ENCODE measurements at places on chromosomes 5 and 9.

- DNase-seq: no peak
Measured at GRCh38 chr5:177469750-177470525, 3.5 kb downstream of the DBN1 start.

DNA sequence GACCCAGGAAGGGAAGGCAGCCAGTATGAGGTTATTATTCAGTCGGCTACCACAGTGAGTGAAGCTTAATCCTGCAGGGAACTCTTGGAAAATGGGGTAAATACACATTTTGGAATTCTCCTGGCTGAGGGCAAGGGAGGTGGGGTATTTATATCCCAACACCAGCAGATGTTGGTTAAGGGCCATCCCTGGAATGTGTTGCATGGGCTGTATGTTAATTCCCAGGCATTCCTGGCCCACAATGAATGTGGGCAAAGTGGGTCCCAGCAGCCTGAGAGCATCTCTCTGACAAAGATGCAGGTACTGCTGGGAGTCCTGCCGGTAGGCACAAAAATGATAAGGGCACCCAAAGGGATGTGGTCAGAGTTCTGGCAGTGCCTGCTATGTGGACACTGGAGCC is 2.9 kb upstream of the GPRIN1 start:
- no peak for DNase-seq

- no peak for DNase-seq
Measured at GRCh38 chr9:6920041-6920440, 162.3 kb downstream of the KDM4C start.

DNA sequence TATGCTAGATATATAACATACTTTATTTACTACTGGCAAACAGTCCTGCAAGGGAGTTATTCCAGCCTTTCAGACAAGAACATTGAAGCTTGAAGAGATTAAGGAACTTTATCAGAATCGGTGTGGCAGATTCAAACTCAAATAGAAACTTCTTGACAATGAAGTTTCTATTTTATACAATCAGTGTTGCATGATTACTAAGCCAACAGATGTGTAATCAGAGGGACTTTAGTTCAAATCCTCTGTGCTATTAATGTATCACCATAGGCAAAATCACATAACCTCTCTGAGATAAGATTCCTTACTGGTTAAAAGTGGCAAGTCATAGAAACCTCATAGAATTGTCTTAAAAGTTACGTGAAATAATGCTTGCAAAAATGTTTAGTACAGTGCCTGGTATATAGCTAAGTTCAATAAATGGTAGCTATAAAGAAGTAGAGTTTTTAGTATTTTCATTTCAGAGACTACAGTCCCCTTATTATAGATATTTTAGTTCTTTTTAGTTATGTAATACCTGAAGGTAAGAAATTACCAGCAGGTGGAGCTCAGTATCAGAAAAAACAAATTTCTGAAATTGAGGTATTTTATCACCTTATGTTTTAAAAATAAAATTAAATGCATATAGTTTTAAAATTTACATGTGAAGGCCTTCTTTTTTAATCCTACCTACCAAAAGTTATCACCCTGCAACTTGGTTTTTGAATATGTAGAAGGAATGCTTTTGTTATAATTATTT is 172.1 kb downstream of the FER start:
- DNase-seq: no peak

DNA sequence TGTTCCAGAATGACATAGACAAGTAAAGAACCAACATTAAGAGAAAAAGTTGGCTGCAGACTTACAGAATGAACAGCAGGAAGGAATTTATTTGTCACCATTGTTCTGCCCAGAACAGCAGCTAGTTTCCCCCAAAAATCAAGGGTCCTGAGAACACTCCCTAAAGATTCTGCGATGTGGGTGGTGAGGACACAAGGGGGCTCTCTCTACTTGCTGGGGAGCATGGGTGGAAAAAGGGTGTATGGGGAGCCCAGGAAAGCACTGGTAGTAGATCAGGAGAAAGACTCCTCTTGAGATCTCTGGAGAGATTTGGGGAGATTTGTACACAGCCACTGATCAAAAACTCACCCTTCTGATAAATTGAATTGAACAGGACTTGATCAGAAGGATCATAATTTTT is 316.5 kb downstream of the KCTD16 start:
- DNase-seq: no peak

DNA sequence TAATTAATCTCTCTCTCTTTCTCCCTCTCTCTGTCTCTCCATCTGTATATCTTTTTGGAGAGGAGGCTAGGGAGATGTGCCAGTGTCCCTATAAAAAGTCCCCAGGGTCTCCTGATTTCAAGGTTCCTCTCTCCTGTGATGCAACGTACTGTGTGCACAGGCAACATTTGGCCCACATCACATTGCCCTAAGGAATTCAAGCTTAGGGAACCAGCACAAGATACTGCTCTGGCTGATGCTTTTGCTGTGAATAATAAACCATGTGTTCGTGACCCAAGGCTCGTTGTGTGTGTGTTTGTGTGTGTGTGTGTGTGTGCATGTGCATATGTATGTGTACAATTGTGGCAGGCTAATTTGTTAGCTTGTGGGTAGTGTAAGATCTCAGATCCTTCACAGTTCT is 9.7 kb downstream of the SPATA9 start:
- DNase-seq: no peak

GRCh38 chr9:120284821-120285220 is 295.1 kb downstream of the CDK5RAP2 start:
- no peak for DNase-seq

DNA sequence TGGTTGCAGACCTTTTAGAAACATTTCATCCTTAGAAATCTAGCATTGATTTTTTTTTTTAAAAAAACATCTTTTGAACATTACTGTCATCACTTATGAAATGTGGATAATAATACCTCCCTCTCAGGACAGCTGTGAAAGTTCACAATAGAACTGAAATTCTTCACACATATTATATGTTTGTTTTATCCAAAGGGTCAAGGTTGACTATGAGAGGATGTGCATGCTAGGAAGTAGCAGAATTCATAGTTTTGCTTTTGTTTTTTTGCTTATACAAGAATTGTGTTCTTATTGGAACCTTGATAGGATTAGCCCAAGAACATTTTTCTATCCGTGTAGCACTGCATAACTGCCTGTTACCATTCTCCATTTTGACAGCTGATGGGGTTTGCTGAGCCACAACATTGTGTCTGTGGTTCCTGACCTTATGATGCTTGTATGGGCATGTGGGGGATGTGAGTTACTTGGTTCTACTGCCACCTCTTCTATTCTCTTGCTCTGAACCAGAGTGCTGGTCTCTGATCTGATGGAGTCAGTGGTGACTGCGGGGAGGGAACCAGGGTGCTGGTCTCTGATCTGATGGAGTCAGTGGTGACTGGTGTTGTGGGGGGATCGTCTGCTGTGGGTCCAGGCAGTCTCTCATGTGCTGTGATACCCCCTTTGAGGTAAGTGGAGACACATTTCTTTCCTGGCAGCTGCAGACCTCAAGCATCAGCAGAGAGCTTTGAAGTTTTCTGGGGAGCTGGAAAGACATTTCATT is 27.1 kb upstream of the ACTBL2 start:
- no peak for DNase-seq

DNA sequence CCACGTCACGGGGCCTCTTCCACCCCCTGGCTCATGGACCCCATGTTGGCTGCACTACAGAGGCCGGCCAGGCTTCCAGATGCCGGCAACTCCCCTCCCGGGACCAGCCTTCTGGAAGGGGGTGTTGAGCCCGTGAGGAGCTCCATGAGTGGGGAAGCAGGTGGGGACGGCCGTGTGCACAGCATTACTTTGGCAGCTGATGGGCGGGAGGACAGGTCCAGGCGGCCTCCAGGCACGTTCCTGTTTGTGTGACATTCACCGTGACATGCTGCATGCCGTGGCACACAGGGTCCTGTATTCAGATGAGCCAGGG is 29.1 kb upstream of the ABO start:
- no peak for DNase-seq
